Glutamatergic neuron (in vitro differentiated cells): ENCODE measurements at places on chromosomes 4 and X. TPM values are rescaled to one million over a fixed set of nuclear protein-coding genes. Genes with fewer than 3 reads are reported as not detected.

DNA sequence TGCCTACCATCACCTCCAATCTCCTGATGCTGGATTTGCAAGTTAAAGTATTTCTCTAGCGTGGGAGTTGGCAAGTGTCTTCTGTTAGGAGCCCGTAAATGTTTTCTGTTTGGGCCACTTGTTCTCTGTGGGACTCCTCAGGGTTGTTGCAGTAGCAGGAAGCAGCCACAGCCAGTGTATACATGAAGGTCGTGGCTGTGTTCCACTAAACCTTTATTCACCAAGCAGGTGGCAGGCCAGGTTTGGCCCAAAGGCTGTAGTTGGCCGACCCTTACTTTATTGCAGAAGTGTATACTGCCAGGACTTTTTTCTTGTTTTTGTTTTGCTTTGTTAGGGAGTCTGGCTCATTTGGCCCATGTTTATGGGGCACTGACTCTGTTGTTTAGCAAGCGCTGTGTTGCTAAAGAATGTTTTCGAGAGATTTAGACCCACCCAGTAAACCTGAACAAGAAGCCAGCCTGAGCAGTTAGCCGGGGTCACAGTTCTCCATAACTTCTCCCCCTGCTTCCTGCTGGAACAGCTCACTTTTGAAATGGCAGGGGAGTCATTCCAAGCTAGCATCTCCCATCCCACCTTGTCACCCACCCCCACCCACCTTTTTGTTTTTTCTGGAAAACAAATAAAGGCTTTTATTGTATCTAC lies 58.8 kb downstream of the SHROOM2 start:
- H3K27ac ChIP-seq = no peak overlapping the region
- peaks cover 3% of the 10 kb centered on the region for H3K4me1 ChIP-seq
- H3K36me3 ChIP-seq = no peaks in the 10 kb centered on the region

The RPL36A gene
- total RNA-seq = 147 TPM

The CCKAR gene
- total RNA-seq = not detected

DNA sequence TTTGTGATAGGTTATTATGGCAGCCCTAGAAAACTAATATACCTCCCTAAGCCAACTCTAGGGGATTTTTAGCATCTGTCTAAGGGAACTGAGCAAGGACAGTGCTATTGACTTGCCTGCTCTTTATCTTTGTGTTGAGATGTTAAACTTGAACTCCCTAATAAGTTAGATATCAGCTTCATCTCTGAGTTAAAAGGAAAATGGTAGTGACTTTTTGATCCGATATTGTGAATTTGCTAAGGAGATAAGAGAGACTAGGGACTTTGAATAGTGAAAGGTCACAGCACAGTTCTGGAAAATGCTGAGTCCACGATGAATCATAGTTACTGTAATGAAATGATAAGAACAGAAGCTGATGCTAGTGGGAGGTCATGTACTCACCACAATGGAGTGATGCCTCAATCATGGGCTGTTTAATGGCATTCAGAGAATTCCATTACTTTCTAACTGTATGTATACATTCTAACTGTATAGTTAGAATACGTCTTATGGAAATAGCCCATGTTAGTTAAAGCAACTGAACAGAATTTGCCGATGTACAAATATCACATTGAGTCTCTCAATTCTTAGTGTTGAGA lies 147.2 kb downstream of the GLRA3 start:
- no peaks in the 10 kb centered on the region for H3K36me3 ChIP-seq
- H3K4me3 ChIP-seq = no peak overlapping the region
- no peaks in the 10 kb centered on the region for H3K4me1 ChIP-seq
- no peak overlapping the region for H3K27ac ChIP-seq

- DNase-seq = no peak
- H3K4me1 ChIP-seq = peaks cover 10% of the 10 kb centered on the region
- no peaks in the 10 kb centered on the region for H3K36me3 ChIP-seq
- H3K4me3 ChIP-seq = no peak overlapping the region
- H3K27me3 ChIP-seq = no peaks in the 10 kb centered on the region
- no peak overlapping the region for H3K27ac ChIP-seq
Measured at GRCh38 chr4:89765966-89766365, 71.0 kb downstream of the SNCA start.

DNA sequence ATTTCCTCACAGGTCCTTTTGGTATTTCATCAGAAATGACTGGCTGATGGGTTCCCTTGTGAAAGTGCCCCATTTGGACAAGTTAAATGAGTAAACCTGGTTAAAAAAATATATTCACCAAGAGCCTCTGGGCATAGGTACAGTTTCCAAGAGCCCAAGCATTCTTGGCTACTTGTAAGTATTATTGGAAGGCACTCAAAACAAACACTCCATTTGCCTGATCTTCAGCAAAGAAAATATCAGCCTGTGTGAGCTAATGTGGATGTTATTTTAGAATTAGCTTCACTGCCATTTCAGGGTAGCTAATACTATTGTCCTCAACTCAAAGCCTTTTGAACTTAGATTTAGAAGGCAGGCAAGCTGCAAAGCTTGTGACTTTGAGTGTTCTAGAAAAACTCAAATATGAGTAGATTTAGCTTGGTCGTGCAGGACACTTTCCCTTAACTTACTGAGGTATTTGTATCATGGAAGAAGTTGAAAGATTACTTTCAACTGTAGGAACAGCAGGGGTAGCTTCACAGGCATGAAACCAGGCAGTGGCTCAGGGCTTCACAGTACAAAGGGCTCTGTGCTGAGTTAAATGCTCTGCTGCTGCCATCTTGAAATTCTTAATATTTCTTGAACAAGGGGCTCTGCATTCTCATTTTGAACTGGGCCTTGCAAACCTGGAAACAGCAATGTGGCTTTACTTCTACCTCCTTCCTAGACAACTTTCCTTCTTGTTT lies 177.2 kb downstream of the AMELX start:
- no peaks in the 10 kb centered on the region for H3K4me1 ChIP-seq
- H3K27ac ChIP-seq = no peak overlapping the region
- no peaks in the 10 kb centered on the region for H3K27me3 ChIP-seq
- H3K4me3 ChIP-seq = no peak overlapping the region
- H3K36me3 ChIP-seq = no peaks in the 10 kb centered on the region

The ING2 gene
- total RNA-seq = 4.8 TPM

- no peak overlapping the region for H3K4me3 ChIP-seq
- no peak overlapping the region for H3K27ac ChIP-seq
- no peak for DNase-seq
- no peaks in the 10 kb centered on the region for H3K27me3 ChIP-seq
- no peaks in the 10 kb centered on the region for H3K36me3 ChIP-seq
Measured at GRCh38 chr4:119834906-119835612, 206.5 kb upstream of the PDE5A start.

GRCh38 chr4:147244786-147245185 lies 236.1 kb upstream of the EDNRA start:
- H3K36me3 ChIP-seq = no peaks in the 10 kb centered on the region
- H3K27ac ChIP-seq = no peak overlapping the region
- H3K4me1 ChIP-seq = no peaks in the 10 kb centered on the region
